ENCODE measurements at places on chromosomes 4 and X.

DNA sequence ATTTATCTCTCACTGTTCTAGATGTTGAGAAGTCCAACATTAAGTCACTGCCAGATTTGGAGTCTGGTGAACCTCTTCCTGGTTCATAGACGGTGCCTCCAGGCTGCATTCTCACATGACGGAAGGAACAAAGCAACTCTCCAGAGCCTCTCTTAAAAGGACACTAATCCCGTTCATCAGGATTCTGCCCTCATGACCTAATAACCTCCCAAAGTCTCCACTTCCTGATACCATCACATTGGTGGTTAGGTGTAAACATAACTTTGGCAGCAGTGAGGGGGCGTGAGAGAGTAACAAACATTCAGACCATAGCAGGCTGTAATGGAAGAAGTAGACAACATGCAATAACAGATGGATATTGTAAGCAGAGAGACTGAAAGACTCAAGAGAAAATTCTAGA, 388.6 kb downstream of the PDHA2 start:
- DNase-seq: no peak

DNA sequence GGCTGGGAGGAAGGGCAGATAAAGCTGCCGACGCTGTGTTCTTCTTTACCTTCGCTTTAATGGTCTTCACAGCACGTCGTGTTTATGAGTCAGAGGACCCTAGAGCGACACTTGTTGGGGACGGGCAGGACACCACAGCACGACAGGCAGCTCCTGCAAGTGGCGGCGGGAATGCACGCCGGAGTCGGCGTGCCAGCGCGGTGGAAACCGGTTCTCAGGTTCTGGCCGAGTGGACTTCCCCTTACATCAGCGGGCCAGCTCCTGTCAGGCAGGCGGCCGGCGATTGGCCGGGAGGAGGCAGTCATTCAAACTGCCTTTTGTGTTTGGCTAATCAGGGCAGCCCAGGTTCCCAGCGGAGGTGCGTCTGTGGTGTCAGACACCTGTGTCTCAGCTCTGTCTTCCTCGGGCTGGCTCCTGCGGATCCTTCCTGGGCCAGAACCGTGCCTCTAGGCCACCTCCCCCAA, 150.9 kb downstream of the SHROOM3 start:
- DNase-seq: peak; percentile 95

DNA sequence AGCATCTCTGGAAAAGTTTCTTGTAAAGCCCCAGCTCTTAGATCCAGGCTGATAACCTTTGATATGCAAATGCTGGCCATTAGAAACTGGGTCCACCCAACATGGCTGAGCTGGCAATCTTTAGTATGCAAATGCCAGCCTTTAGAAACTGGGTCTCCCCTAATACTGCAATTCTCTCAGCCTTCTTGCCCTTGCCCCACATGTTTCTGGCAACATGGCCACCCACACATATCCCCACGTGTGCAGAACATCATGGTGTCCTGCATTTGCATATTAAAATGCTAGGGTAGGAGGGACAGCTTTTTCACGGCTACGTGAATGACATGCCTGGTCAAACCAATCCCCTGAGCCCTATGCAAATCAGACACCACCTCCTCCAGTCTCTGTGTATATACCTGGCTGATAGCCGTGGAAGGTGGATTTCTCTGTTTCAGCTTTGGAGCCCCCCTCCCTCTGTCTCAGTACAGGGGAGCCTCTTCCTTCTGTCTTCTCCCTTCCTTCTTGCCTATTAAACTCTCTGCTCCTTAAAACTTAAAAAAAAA, 344.0 kb upstream of the NWD2 start:
- DNase-seq: no peak

GRCh38 chr4:41304221-41304620, 47.5 kb downstream of the UCHL1 start:
- no peak for DNase-seq

- no peak for DNase-seq
These were observed 37.8 kb downstream of the SORBS2 start for GRCh38 chr4:185774131-185774653.

GRCh38 chrX:39893417-39894338, 204.1 kb downstream of the BCOR start:
- no peak for DNase-seq

All from cerebellar cortex (tissue), 1 donor.